ENCODE measurements at places on chromosomes 7 and 10.

GRCh38 chr10:130744631-130745030, 566.9 kb downstream of the TCERG1L start:
- no peak for DNase-seq

GRCh38 chr7:78959477-78959876, 494.0 kb downstream of the MAGI2 start:
- DNase-seq = no peak

DNA sequence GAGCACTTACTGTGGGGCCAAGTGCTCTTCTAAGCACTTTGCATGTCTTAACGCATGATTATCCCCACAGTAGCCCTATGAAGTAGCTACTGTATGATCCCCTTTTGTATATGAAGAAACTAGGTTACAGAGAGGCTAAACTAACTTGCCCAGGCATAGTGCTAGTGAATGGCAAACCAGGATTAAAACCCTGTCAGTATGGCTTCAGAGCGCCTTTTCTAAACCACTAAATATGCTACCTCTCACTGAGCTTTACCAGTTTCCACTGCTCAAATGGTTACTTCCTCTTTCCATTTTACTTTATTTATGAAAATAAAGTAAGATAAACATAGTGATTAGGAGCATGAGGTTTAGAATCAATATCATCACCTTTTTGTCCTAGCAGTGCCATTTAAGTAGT, 73.6 kb downstream of the PODXL start:
- no peak for DNase-seq

DNA sequence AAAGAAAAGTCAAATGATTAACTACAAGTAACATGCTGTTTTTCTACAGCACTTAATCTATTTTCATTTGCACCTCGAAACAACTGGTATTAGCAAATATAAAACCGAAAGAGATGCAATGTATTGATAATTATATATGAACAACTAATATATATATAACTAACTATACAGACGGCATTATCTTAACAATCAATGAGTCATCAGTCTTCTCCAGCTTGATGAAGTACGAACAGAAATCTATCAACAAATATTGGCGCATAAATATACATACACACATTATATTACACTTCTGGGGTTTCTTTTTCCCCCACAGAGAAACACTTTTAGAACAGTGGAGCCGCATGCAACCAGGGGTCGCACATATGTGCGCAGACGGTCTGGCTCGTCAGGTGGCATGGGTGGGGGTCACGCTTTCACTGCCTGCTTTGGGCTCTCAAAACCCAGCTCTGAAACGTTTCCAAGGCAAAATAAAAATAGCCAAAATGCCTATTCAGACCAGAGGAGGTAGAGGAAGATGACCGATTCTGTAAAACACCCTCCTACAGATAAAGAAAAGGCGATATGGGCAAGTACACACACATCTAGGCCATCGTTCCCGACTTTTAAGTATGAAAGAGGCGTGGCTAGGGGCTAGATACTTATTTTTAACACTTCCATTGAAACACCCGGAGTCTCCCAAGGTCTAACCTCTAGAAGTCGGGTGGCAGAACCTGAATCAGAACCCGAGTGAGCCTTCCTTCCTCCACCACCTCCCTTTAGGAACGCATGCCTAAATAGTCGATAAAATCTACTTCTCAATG, 1.7 kb downstream of the ARHGAP12 start:
- DNase-seq = no peak

- DNase-seq = no peak
Measured at GRCh38 chr10:24873281-24873683, 79.1 kb downstream of the PRTFDC1 start.

GRCh38 chr10:88090568-88091214, 227.3 kb downstream of the PTEN start:
- DNase-seq = no peak

GRCh38 chr10:77872947-77873535, 53.5 kb downstream of the DLG5 start:
- no peak for DNase-seq

GRCh38 chr10:71848325-71849275, 2.5 kb downstream of the PSAP start:
- DNase-seq = no peak

DNA sequence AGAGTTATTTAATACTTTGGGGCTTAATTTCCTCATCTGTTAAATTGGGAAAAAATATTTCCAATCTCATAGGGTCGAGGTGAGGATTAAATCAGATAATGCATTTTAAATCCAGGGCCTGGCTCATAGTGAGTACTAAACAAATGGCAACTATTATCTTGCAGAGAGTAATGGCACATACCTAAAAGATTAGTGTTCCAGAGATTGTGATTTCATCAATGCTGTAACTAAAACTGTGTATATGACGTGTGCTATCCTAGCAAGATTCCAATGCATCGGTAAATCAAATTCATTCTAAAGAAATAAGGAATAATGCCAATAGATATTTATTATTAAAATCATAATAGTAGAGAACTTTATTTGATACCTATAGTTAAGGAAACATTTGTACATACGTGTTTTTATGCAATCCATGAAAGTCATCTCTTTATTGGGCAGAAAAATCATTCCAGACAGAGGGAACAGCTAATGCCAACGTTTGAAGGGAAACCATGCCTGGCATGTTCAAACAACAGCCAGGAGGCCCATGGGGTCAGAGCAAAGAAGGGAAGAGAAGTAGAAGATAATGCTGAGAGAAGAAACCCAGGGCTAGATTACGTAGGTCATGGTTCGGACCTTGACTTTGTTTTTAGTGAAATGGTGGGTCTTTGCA, 174.8 kb upstream of the AGR3 start:
- no peak for DNase-seq

DNA sequence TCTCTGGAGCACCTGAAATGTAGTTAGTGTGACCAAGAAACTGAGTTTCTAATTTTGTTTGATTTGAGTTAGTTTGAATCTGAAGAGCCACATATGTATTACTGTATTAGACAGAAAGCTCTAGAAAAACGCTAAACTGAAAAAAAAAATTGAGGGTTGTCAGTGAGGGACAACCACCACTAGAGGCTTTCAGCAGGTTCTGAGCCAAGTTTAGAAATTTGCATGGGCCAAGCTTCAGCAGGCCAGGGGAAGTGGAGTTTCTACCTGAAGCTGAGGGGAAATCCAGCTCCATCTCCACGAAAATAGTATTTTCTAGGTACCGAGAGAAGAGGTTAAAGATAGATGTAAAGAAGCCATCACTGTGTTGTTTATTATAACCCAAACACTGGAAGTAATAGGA, 77.9 kb upstream of the PLXNA4 start:
- DNase-seq = no peak

DNA sequence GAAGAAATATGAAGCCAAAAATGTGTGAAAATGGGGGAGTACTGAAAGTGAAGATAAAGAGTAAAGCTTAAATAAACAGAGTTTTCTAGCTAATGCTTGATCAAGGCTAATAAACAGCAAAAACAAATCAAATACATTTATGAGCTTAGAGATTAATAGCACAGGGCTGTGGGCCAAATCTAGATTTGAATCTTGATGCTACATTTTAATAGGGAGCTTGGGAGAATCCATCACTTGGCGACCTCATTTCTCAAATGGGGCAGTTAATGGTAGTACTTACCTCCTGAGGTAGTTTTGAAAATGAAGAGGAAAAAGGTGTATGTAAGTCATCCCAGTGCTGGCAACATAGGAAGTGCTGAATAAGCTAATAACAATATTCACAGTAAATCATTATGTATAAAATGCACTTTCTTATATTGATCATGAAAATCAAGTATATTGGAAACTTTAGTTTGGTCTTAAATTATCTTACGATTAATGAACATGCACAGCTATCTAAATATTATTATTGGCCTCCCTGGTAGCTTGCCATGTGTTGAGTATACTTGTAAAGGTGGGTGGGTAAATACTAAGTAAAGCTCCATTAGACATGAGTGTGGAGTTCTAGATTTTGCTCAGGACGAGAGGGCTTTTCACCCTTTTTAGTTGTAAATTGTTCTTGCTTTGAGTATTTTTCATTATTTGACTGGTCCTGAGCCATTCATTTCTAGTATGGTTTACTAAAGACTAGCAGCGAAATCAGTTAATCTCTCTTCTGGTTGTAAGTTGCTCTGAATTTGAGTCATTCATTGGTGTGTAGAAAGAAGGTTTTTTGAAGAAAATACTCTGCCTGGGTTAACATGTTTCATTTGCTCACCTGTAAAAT, 5.1 kb downstream of the BICC1 start:
- DNase-seq = no peak

DNA sequence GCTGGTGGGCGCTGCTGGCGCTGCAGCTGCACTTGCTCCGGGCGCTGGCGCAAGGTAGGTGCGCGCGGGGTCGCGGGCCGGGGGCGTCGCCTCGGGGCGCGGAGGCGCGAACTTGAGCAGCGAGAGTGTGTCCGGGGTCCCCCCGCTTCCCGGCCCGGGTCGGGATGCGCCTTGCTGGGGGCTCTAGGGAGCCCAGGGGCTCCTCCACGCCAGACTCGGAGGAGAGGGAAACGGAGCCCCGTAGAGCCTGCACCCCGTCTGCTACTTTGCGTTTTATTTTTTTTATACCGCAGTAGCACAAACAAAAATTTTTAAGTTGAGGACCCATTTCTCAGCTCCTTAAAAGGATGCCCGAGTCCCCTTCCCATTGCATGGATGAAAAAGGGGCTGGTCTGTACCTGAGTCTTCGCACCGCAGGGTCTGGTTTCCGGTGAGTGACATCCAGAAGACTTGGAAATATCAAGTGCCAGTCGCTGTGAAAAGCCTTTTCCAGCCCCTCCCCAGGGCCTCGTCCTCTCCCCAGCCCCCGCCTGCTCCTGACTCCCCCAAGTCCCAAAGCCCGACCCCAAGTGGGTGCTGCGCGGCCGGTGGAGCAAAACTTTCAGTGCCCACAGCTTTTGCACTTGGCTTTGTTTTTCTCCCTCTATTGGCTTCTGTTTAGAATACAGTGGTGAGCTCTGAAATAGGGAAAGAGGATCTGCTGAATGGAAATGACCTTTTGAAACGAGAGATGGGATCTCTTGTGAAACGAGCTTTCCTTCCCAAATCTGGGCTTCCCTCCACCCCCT, 973 bp downstream of the SDK1 start:
- peak; percentile 1 for DNase-seq

DNA sequence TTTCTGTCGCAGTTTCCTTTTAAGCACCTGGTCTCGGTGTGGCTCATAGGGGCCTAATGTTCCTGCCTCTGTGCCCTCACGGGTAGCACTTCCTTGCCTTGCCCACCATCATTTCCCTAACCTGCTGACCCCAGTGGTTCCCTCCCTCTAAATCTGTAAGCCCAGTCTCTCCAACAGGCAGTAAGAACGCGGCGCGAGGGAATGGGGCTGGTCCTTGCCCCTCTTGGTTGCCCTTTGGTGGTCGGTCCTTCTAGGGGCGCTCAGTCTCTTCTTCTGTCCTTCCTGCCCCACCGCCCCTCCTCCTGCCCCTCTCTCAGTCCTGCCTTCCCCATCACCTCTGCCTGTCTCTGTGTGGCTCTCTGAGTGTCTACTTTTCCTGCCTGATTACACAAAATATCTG, 21.2 kb downstream of the EMX2 start:
- DNase-seq = no peak

GRCh38 chr10:114272696-114273095, 33.6 kb downstream of the VWA2 start:
- no peak for DNase-seq

DNA sequence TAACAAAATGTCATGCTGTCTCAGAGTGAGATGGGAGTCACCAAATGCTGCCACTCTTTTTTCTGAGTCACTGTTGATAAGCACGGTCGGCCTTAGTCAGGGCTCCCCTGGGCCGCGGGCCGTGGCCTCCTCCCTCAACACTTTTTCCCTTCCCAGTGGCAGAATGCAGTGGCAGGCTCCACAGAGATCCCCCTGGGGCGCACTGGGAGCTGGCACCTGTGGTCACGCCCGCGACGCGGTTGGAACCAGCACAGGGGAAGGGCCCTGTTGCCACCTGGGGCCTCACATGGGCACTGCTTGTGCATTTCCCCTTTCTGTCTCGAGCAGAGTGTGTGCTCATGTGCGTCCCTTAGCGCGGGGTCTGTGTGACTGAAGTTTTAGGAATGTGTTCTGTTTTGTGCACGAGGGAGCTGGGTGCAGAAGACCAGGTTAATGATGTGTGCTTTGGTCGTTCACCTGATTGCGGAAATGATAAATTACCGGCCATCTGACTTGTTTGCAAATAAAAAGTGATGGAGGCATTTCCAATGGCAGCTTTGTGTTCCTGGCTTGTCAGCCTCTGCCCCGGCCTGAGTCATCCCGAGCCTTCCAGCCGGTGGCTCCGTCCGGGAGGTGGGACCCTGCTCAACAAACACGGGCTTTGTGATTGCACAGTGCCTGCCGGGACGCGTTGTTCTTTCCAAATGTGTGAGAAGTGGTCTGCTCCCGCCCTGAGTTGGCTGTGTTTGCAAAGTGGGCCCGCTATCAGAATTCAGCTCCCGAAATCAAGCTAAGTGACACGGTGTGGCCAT, 100.7 kb downstream of the NKX6-2 start:
- no peak for DNase-seq

DNA sequence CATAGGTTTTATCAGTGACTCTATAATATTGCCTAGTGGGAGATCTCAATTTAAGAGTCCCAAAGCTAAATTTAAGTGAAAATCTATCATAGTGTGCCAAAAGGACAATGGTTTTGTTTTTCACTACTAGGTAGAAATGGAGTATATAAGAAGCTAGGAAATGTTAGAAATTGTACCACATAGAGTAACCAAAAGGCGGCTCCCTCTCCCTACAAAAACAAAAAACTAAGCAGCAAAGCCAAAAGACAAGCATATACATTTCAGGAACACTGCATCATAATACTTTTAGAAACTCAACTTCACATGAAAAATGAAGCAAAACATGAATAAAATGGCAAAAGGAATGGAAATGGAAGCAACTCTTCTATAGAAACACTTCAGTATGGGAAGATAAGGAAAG, 271.6 kb downstream of the CACNA2D1 start:
- no peak for DNase-seq

GRCh38 chr10:132632091-132632561, 94.5 kb downstream of the INPP5A start:
- DNase-seq = no peak

GRCh38 chr7:130872756-130873448, 138.9 kb upstream of the KLF14 start:
- DNase-seq = no peak

GRCh38 chr7:106668861-106669524, 8.0 kb upstream of the CCDC71L start:
- DNase-seq = no peak

DNA sequence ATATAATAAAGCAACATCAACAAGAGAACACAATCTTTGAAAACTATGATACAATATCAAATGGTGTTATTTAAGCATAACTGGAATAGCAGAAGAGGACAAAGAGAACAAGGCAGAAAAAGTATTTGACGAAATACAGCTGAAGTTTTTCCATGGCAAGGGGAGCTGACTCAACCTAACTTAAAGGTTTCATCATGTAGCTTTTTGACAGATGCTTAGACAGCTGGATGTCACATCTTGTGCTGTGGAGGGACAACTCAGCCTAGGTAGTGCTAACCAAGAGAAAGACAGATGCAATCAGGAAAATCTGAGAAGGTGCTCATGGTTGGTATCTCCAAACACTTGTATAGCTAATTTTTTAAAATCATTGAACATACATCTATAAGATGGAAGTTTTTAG, 208.2 kb downstream of the TFEC start:
- no peak for DNase-seq
